H1 (cell line): ENCODE measurements at places on chromosomes 7 and 10.
A peak's percentile ranks its signal among the peaks of the same experiment; 100 is the strongest.

- H3K27ac ChIP-seq, result no peak overlapping the region
- no peak for DNase-seq
These were observed 251.5 kb downstream of the ANKRD7 start for GRCh38 chr7:118476036-118476435.

DNA sequence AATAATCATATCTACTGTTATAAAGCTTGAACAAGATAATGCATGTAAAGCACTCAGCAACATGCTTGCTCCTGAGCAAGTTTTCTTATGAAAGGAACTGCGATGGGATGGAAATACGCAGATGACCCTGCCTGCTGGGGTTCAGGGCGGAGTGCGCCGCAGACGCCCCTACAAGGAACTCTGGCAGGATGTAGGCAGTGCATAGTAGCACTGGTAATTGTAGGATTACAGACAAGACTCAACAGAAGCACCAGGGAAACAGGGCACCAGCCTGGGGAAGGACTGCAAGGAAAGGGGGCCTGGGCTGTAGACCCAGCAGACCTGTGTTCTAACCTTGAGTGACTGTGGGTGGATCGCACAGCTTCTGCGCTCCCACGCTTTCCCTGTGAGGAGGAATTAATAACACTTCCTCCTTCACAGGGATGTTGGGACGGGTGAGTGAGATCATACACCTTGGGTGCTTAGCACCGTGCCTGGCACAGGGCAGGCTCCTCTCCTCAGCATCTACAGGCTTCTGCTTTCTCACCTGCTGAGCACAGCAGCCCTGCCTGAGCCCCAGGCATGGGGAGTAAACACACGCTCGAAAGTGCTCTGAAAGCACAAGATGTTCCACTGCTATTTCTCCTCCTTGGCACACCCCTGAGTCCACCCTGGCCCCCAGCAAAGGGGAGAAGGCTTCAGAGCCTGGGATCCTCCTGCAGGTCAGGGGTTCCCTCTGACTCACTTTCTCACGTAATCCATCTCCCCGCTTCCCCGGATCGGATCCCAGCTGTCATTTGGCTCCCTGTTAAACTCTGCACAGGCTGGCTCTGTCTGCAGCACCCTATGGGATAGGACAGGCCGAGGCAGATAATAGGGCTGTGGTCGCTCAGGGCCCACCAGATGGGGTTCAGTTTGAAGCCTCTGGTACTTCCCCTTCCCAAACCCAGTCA is 19.2 kb downstream of the ITPRIP start:
- peaks cover 17% of the 10 kb centered on the region for H3K36me3 ChIP-seq
- peaks cover 30% of the 10 kb centered on the region for H3K4me1 ChIP-seq
- no peaks in the 10 kb centered on the region for H3K27me3 ChIP-seq

- H3K4me3 ChIP-seq, result no peak overlapping the region
- no peaks in the 10 kb centered on the region; the same call in 1 of the 2 replicates for H3K4me1 ChIP-seq
- H3K27me3 ChIP-seq, result no peaks in the 10 kb centered on the region
- no peaks in the 10 kb centered on the region for H3K36me3 ChIP-seq
- DNase-seq, result no peak
These were observed 34.2 kb upstream of the XRCC2 start for GRCh38 chr7:152710153-152710442.

DNA sequence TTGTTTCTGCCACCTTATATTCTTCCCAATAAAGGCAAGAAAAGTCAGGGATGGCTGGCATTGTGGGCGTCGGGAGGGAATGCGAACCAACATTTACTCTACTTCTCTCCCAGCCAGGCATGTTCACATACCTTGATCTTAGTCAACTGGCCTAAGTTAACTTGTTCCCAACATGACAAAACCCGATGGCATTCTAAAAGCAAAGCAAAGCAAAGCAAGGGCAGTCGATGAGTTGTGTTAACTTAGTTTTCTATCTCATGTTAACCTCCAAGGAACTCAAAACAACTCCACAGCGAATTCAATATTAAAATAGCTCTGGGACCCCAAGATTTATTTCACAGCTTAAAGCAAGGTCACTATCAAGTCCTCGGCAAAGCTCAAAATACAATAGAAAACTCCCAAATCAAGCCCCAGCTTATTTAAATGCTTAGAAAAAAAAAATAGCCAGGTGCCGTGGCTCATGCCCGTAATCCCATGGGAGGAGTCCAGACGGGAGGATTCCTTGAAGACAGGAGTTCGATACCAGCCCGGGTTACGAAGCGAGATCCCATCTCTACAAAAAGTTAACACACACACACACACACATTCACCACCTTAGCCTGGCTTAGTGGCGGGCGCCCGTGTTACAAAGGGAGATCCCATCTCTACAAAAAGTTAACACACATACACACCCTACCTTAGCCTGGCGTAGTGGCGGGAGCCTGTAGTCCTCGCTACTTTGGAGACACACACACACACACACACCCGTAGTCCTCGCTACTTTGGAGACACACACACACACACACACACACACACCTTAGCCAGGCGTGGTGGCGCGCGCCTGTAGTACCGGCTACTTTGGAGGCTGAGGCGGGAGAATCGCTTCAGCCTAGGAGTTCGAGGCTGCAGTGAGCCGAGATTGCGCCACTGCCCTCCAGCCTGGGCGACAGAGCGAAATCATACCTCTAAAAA is 901 bp upstream of the CCNY start:
- peak; percentile 52 for DNase-seq
- no peak overlapping the region for H3K27ac ChIP-seq
- H3K27me3 ChIP-seq, result no peaks in the 10 kb centered on the region
- H3K36me3 ChIP-seq, result no peaks in the 10 kb centered on the region; the same call in 1 of the 2 replicates
- no peaks in the 10 kb centered on the region for H3K4me1 ChIP-seq
- peak overlapping the region; percentile 98 for H3K4me3 ChIP-seq

DNA sequence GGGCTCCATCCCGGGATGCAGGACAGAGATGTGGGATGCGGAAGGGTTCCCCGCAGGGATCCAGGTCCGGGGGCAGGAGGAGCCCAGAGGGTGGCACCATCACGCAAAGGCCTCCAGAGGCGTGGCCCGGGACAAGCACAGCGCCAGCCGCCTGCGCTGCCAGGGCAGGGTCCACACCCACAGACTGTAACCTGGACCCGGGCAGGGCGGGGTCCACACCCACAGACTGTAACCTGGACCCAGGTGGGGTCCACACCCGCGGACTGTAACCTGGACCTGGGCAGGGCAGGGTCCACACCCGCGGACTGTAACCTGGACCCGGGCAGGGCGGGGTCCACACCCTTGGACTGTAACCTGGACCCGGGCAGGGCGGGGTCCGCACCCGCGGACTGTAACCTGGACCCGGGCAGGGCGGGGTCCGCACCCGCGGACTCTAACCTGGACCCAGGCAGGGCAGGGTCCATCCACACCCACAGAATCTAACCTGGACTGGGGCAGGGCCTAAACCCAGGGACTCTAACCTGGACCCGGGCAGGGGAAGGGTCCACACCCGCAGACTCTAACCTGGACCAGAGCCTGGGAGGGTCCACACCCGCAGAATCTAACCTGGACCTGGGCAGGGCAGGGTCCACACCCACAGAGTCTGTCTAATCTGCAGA is 37.5 kb upstream of the SUN1 start:
- H3K36me3 ChIP-seq, result no peaks in the 10 kb centered on the region
- no peak overlapping the region for H3K27ac ChIP-seq
- H3K27me3 ChIP-seq, result no peaks in the 10 kb centered on the region
- no peaks in the 10 kb centered on the region for H3K4me1 ChIP-seq

GRCh38 chr7:4073052-4073451 is 609.0 kb upstream of the FOXK1 start:
- no peak overlapping the region for H3K4me3 ChIP-seq
- no peaks in the 10 kb centered on the region for H3K36me3 ChIP-seq
- H3K27ac ChIP-seq, result no peak overlapping the region
- H3K27me3 ChIP-seq, result no peaks in the 10 kb centered on the region
- no peaks in the 10 kb centered on the region for H3K4me1 ChIP-seq

DNA sequence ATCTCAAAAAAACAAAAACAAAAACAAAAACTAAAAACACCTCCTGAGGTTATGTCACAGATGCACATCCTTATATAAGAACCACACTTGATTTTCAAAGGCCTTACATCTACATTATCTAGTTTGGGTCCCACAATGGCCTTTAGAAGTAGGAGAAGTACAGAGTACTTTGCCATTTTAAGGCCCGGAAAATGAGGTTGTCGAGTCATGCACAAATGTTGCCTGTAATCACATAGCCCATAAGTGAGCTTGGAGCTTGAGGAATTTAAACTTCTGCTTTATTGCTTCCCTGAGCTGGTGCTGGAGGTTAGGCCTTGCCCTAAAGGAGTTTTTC is 9.7 kb upstream of the MKRN1 start:
- DNase-seq, result no peak
- H3K4me3 ChIP-seq, result no peak overlapping the region
- H3K36me3 ChIP-seq, result no peaks in the 10 kb centered on the region

GRCh38 chr7:123643495-123644441 is 11.9 kb upstream of the LMOD2 start:
- no peaks in the 10 kb centered on the region for H3K36me3 ChIP-seq
- peak overlapping the region; percentile 60; the same call in 1 of the 2 replicates for H3K27ac ChIP-seq
- H3K4me1 ChIP-seq, result peaks cover 13% of the 10 kb centered on the region
- peak; percentile 33 for DNase-seq
- H3K4me3 ChIP-seq, result peak overlapping the region; percentile 12

DNA sequence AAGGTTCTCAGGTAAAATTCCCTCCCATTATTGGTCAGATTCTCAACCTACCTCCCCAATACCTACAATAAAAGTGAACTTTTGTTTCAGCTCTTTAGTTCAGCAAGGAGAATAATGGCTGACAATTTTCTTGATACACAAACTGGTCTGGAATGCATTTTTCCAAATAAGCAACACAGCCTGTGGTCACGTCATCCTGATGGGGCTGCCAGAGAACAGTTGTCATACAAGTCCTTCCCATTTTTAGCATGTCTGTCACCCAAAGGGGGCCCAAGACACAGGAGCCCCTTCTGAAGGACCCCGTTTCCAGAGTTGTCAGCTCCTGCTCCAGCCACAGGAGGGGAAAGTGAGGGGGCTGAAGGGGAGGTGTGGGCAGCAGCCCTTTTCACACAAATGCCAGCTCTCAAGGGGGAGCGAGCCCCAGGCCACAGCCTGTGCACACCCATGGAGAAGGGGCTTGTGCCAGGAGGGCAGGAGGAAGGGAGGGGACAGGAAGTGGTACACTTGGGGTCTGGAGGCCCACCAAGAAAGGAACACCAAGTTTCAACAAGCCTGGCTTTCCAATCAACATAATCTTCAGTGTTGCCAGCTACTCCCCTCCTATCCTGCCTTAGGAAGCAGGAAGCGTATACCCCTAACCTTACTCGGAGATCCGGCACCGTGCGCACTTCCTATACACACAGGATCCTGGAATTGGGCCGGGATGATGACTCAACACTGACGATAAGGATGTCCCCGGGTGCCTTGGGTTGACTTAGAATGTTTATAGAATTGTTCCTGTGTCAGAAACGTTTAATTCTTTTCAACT is 43.4 kb upstream of the PDLIM1 start:
- H3K27me3 ChIP-seq, result no peaks in the 10 kb centered on the region
- H3K4me1 ChIP-seq, result peaks cover 7% of the 10 kb centered on the region
- no peak overlapping the region for H3K27ac ChIP-seq
- DNase-seq, result no peak
- no peaks in the 10 kb centered on the region; the same call in 1 of the 2 replicates for H3K36me3 ChIP-seq

DNA sequence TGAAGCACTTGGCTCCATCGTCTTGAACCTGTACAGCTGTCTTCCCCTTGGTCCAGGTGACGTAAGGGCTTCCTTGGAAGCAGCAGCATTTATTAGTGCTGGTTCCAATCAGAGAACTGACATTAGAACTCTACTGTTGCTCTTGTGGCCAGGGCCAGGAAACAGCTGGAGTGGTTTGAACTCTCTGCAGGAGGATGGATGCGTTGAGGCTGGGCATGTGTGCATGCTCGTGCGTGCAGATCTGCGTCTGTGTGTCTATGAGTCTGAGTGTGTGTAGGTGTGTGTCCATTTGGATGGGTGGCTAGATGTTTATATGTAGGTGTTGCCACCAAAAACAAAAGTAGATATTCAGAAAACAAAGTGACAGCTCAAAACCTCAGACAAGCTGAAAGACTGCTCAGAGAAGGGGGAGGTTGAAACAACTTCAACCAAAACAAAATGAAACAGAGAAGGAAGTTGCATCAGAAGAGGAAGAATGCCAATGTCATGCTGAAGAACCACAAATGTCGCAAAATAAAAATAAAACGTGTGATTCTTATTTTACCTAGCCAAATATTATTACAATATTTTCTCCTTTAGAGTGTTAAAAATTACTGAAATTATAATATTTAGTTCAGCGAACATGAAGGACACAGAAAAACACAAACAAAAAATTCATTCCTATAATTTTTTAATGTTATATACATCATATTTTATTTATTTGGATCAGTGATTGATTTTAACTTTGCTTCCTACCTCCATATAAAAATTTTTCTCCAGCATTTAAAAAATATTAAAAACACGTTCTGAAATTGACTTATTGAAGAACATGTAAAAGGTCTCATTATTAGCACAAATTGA is 96.1 kb upstream of the MKLN1 start:
- no peak overlapping the region for H3K4me3 ChIP-seq
- no peaks in the 10 kb centered on the region for H3K36me3 ChIP-seq
- no peak for DNase-seq
- H3K27me3 ChIP-seq, result no peaks in the 10 kb centered on the region
- peaks cover 2% of the 10 kb centered on the region; the same call in 1 of the 2 replicates for H3K4me1 ChIP-seq
- no peak overlapping the region for H3K27ac ChIP-seq

- no peaks in the 10 kb centered on the region for H3K27me3 ChIP-seq
- peak; percentile 81 for DNase-seq
- no peak overlapping the region for H3K4me3 ChIP-seq
- no peaks in the 10 kb centered on the region for H3K4me1 ChIP-seq
These were observed 90.1 kb downstream of the EPC1 start for GRCh38 chr10:32256613-32257437.

GRCh38 chr10:43224321-43224720 is 42.5 kb downstream of the RASGEF1A start:
- no peak overlapping the region for H3K4me3 ChIP-seq
- peaks cover 18% of the 10 kb centered on the region for H3K4me1 ChIP-seq
- no peak overlapping the region for H3K27ac ChIP-seq
- DNase-seq, result no peak
- H3K36me3 ChIP-seq, result no peaks in the 10 kb centered on the region
- H3K27me3 ChIP-seq, result peaks cover 20% of the 10 kb centered on the region

DNA sequence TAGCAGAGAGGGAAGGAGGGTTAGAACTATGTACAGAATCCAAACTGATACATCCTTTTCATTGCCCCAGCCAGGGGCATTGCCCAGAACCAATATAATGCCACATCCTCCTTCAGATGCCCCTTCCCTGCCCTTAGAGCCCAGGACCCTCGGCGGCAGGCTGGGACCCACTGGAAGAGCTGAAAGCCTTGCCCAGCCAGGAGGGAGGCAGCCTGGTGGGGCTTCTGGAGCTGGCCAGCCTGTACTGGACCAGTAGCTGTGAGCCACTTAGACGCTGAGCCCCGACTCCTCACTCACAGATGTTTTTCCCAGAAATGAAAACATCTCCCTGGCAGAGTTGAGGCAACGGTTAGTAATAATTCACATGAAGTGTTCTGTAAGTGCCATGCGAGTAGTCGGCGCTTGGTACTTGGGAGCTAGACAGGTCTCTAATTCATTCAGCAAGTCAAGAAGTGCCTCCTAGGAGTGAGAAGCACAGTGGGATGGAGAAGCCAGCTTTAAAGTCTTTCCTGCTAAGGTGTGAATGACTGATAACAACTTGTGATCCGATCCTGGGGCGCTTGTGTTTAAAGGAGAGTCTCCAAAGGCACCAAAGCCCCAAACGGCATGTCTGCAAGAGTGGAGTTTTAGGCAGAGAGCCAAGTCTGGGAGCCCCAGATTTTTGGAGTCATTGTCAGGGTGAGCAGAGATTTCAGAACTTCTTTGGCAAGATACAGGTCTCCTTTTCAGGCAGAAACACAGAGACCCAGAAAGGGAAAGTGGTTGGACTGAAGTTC is 9.8 kb downstream of the VSIR start:
- no peaks in the 10 kb centered on the region for H3K36me3 ChIP-seq
- H3K27ac ChIP-seq, result no peak overlapping the region
- no peak for DNase-seq
- H3K27me3 ChIP-seq, result no peaks in the 10 kb centered on the region; the same call in 1 of the 2 replicates
- H3K4me1 ChIP-seq, result no peaks in the 10 kb centered on the region
